Activated CD4-positive, CD25-positive, alpha-beta regulatory T cell treated with anti-CD3 and anti-CD28 coated beads, Interleukin-2, amount 50 U/mL, for 16 hours (primary cell): ENCODE measurements at places on chromosomes 6 and 20.
A peak's percentile ranks its signal among the peaks of the same experiment; 100 is the strongest.

DNA sequence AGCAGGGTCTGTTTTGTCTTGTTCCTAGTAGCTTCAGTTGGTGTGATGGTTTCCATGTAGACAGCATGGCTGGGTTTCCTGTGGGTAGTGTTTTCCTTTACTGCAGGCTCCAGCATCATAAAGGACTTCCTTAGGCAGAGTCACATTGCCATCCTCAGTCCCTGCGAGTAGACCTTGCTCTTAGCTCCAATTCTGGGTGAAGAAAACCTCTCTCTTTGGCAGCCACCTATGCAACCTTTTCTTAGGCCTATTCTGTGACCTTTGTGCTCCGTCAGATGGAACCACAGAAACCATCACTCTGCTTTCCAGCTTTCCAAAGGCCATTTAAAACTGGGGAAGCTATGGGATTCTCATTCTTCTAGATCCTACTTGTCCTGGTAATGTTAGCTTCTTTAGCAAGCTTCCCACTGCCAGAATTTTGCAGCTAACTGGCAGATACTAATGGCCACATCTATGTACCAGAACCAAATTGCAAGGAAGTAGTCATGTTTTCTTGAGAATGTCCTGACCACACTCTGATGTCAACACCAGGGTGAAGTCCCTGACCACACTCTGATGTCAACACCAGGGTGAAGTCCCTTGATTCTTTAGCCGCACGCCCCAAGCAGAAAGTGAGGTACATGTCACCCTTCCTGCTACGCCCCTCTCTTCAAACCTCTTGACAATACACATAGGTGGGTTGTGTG, 646.6 kb upstream of the HS3ST5 start:
- no peak for DNase-seq

GRCh38 chr6:111987295-111987694, 66.6 kb upstream of the CCN6 start:
- no peak for DNase-seq

DNA sequence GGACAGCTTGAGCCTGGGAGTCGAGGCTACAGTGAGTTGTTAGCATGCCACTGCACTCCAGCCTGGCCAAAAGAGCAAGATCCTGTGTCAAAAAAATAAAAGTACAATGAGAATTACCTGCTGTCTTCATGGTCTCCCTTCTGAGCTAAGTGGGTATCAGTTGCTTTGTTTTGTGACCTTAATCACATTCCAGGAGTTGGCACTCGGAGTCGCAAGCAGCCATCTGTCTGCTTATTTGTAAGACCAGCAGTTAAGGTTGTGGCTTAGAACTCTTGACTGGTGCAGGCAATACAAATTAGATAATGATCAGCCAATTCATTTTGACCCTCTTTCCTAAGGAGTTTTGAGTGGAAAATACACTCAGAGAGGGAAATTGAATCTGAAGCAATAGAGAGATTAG, 114.0 kb downstream of the MYO6 start:
- no peak for DNase-seq

DNA sequence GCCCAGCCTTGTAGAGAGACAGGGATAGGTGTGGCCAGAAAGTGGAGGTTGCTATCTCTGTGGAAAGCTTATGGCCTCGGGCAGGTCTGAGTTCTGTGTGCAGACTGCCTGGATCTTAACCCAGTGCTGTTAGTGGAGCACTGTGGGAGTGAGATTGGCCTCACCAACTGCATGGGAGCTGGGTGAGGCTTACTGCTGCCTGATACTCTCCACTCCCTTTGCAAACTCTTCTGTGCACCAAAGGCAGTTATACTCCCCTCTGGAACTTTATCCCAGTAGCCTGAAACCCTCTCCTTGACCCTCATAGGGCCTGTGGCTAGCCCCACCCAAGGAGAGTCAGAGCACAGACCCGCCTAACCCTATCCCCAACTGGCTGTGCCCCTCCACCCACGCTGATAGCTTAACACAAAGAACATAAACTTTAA, 41.4 kb upstream of the PKIB start:
- DNase-seq, result no peak

- no peak for DNase-seq
These were observed 32.6 kb upstream of the JAG1 start for GRCh38 chr20:10706460-10706811.

GRCh38 chr6:63295553-63296194, 24.1 kb downstream of the LGSN start:
- no peak for DNase-seq

DNA sequence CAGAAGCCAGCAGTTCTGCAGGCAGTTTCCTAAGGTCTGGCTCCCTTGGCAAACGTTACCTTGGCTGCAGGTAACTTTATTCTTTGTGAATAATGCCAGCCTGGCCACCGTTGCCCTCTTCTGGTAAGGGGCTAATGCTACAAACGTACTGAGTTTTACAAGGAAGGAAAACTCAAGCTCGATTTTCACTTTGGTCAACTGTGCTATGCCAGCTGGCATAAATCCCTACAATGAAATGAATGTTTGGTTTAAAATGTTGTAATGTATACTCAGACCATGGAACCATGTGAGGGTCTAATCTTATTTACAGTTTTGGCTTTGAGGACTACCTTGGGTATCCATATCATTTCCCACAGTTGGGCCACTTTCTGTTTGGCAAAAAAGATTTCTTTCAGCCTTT, 101.4 kb downstream of the SLX4IP start:
- DNase-seq, result peak; percentile 10

- no peak for DNase-seq
These were observed 135.5 kb upstream of the NUP153 start for GRCh38 chr6:17842014-17842776.

GRCh38 chr6:112389361-112389760, 42.2 kb downstream of the RFPL4B start:
- DNase-seq, result no peak

- no peak for DNase-seq
These were observed 72.6 kb upstream of the THBS2 start for GRCh38 chr6:169326067-169326799.

DNA sequence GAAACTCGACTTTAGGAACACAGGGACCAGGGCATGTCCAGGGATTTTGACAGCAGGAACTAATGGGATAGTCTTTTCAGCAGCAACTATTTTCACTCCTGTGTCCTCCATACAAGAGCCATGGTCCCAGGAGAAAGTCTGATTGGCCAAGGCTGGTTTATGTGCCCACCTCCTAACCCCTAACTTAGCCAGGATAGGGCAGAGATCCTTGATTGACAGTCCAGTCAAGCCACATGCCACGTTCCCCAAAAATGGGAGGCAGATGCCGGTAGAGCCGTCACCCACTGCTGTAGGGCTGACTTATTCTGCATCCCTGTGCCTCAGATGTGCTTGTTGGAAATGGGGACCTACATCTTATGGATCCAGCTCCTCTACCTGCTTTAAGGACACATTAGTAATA, 22.3 kb downstream of the SLC2A10 start:
- no peak for DNase-seq

- DNase-seq, result no peak
These were observed 595.3 kb upstream of the ADGRB3 start for GRCh38 chr6:68039641-68040311.

GRCh38 chr6:29631860-29632731, 887 bp downstream of the GABBR1 start:
- peak; percentile 10 for DNase-seq

DNA sequence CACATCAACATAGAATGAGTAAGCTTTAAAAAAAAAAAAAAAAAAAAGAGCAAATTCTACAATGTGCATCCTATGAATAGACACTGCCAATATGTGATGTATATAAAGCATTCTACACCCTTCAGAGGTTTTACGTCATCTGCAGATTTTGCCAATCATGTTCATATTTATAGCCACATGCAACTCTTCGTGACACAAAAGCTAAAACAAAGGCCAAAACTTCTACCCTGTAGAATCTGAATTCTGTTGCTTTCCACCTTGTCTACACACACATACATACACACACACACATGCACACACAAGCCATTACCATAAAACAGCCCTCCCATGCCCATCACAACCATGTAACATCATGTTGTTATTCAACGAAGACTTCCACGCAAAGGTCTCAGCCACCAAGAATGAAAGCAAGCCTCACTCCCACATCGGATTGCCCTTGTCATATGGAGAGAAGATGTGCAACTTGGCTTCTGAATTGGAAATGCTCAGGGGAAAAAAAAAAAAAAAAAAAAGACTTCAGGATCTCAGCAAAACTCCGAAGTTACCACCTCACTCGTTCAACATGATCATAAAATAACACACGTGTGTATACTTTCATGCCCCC, 479.4 kb upstream of the JARID2 start:
- DNase-seq, result no peak

DNA sequence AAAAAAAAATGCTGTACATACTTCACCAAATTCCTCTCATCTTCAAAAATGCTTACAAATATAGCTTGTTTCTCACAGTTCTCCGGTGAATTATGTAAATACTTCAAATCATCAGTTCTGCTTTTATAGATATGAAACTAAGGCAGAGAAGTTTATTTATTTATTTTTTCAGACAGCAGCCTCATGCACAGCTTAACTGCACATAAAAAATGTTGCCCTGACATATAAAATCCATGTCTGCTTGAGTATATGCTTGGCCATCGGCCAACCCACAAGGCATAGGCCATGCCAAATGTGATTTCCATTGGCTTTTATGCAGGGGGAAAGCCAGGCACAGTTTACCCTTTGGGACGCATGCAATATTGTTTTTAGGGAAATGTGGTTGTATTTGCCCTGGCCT, 57.3 kb upstream of the PHACTR2 start:
- no peak for DNase-seq

DNA sequence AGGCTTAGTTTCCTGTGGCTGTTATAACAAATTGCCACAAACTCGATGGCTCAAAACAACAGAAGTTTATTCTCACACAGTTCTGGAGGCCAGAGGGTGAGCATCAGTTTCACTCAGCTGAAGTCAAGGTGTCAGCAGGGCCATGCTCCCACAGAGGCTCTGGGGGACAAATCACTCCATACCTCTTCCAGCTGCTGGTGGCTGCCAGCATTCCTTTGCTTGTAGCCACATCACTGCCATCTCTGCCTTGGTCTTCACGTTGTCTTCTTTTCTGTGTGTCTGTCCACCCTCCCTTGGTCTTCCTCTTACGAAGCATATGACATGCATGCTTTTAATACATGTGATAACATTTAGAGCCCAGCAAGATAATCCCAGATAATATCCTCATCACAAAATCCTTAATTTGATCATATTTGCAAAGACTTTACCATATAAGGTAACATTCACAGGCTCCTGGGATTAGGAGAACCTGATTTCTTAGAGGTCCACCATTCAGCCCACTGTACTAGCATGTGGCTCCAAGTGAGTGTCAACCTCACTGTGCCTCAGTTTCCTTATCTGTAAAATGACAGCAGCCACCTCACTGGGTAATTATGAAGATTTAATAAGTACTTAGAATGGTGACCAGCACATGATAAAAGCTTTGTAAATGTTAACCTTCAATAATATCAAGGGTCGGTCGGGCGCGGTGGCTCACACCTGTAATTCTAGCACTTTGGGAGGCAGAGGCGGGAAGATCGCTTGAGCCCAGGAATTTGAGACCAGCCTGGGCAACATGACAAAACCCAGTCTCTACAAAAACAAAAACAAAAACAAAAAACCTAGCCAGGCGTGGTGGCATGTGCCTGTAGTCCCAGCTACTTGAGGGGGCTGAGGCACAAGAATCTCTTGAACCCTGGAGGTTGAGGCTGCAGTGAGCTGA, 14.7 kb upstream of the PTGIS start:
- no peak for DNase-seq

- no peak for DNase-seq
These were observed 308.9 kb upstream of the EXOC2 start for GRCh38 chr6:1001655-1002349.

DNA sequence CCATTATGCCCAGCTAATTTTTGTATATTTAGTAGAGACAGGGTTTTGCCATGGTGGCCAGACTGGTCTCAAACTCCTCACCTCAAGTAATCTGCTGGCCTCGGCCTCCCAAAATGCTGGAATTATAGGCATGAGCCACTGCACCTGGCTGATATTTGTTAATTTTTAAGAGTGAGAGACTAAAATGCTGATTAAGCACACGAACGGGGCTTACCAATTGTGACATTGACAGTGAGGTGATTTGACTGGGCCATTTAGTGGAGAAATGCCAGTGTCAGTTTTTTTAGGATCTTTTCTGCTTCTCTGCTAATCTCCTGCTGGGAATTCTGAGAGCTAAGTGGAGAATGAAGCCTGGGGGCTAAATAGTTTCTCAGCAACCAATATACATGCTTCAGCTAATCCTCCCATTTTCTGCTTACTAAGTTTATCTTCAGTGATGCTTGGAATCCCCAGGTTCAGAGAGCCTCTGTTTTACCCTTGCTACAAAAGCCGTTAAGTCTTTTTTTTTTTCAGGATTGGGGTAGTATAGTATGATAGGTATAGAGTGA, 9.8 kb upstream of the DEFB123 start:
- no peak for DNase-seq

DNA sequence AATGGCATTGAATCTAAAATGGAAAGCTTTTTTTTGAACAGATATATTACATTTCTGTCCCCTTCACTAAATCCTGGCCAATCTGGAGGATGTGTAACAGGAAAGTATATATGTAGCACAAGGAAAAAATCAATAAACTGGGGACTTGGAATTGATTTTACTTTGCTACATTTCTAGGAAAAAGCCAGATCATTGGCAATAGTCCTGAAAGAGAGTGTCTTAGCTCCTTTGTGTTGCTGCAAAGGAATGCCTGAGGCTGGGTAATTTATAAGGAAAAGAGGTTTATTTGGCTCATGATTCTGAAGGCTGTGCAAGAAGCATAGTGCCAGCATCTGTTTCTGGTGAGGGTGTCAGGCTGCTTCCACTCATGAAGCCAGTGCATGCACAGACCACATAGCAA, 574.9 kb downstream of the HTR1B start:
- no peak for DNase-seq

- no peak for DNase-seq
These were observed 127.8 kb downstream of the MTHFD1L start for GRCh38 chr6:150993253-150993652.

GRCh38 chr6:144574796-144575195, 289.7 kb downstream of the UTRN start:
- no peak for DNase-seq

- DNase-seq, result no peak
These were observed 6.7 kb downstream of the PFDN4 start for GRCh38 chr20:54214566-54214965.

- DNase-seq, result no peak
These were observed 650 bp downstream of the DCBLD1 start for GRCh38 chr6:117483004-117483644.

- no peak for DNase-seq
These were observed 259.3 kb downstream of the BMP7 start for GRCh38 chr20:57007171-57007540.

DNA sequence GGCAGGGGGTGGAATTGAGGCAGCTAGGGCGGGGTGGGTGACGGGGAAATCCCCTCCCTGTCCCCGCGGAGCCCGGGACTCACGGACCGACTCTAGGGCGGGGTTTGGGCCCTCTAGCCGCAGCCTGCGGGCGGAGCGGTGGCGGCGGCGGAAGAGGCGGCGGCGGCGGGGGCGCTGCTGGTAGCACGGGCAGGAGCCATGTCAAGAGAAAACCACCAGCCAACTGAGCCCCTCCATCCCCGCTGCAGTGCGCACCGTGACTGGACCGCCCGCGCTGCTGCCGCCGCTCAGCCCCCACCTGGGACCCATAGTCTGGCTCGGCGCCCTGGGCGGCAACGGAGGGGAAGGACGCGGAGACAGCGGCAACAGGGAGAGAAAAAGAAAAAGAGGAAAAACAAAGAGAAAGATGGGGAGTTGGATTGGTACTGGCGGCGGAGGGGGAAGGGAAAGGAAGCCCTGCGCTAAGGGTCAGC, 1.2 kb upstream of the C6orf62 start:
- DNase-seq, result peak; percentile 62

GRCh38 chr6:38443352-38444144, 196.2 kb downstream of the BTBD9 start:
- DNase-seq, result no peak
